ENCODE measurements at places on chromosomes 1 and 21.

DNA sequence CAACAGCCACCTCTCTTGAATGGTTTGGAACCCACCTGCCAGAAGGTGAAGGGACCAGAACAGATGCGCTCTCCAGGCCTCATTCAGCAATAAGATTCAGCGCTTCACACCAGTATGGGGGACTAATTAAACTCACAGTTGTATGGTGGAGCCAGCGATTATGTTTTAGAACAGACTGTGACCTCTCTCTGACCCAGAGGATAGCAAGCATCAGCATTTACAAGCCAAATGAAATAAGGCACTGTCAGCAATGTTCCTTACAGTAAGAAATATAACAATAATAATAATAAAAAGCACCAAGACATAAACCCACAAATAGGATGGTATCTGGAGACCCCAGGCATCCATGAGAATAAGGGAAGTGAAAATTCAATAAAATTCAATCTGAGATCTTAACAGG lies 6.9 kb upstream of the CDC42BPA start:
- no peak for DNase-seq

DNA sequence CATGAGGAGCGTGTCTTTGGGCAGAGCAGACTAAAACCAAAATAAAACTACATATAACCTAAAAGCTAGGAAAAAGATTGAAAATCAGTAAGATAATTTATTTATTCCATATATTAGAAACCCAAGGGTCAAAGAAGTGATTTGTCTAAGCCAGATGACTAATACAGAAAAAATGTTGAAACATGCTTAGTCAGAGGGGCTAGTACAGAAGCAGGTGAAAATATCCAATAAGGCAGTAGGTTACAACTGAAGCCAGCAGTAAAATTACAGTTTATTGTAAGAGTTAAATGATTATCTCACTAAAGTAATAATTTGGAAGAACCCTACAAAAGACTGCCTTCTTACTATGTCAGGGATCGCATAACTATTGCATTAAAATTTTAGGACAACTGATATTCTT lies 1190.9 kb upstream of the PRMT6 start:
- DNase-seq, result no peak

GRCh38 chr1:228242409-228242808 lies 34.6 kb downstream of the OBSCN start:
- DNase-seq, result no peak

GRCh38 chr1:77536813-77537212 lies 145.6 kb downstream of the ZZZ3 start:
- no peak for DNase-seq

- DNase-seq, result no peak
These were observed 369.6 kb upstream of the USP24 start for GRCh38 chr1:55584526-55585401.

DNA sequence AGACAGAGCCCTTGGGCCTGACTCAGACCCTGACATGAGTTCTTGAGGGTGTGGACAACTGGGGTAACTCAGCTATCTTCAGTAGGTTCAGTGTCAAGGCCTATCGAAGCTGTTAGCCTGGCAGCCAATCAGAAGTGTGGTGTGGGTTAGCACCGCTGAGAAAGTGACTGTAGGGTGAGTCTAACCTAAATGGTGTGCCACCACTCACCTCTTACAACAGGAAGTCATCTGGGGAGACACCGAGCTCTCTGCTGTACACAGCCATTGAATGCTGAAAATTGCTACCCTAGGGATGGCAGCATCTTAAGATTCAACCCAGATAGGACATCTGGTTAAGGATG lies 44.6 kb downstream of the RASSF5 start:
- DNase-seq, result peak; percentile 32

GRCh38 chr1:226466296-226466695 lies 58.4 kb upstream of the PARP1 start:
- DNase-seq, result no peak

DNA sequence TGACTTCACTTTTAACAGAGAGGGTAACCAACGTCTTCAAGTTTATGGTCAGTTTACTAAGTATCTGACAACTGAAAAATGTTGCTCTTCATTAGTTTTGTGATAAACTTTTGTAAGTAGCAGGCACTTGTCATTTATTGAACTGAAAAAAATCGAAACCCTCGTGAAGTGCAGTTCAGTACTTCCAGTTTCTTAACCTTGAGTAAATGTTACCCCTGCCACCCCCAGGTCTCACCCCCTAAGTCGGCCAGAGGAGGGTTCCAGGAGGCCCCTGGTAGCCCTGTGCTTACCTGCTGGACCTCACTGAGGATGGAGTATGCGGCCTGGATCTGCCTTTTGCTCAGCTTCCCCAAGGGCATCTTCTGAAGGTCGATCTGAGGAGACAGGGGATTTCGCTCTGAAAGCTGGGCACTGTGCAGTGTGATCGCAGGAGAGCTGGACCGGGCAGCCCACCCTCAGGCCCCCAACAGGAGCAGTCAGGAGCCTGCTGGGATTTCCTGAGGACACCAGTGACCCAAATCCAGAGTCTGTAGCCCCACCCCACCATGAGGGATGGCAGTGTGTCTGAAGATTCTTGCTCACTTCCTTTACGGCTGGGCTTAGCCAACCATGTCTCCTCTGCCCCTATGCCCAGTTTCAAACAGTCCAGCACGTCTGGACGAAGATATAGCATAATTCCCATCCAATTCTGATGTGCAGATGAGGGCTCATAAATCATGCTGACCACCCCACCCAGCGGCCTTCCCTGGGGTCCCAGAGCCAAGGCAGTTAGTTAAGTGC lies 37.6 kb downstream of the PARP1 start:
- no peak for DNase-seq

DNA sequence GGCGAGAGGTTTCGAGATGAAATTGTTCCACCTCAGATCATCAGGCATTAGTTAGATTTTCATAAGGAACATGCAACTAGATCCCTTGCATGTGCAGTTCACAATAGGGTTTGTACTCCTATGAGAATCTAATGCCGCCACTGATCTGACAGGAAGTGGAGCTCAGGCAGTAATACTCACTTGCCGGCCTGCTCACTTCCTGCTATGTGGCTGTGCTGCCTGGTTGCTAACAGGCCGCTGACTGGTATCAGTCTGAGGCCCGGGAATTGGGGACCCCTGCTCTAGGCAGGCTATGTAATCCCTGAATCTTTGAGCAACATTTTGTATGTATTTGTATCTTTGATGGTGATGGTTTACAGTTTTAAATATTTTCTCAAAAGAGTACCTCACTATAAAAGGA lies 32.5 kb downstream of the XKR8 start:
- DNase-seq, result no peak

DNA sequence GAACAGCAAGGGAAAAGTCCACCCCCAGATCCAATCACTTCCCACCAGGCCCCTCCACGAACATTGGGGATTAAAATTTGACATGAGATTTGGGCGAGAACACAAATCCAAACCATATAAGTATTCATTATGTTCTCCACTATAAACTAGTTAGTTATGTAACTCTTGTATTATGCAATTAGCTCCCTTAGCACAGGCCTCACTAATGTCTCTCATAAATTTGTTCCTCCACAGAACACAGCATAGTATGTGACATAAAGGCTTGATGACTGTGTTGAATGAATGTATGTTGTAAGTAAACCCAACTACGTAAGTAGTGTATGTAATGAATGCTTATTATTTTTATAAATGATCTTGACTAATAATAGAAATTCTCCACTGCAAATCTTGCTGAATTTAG lies 223.3 kb upstream of the ZRANB2 start:
- no peak for DNase-seq

- no peak for DNase-seq
These were observed 1.3 kb downstream of the ST6GALNAC3 start for GRCh38 chr1:76075877-76076276.

DNA sequence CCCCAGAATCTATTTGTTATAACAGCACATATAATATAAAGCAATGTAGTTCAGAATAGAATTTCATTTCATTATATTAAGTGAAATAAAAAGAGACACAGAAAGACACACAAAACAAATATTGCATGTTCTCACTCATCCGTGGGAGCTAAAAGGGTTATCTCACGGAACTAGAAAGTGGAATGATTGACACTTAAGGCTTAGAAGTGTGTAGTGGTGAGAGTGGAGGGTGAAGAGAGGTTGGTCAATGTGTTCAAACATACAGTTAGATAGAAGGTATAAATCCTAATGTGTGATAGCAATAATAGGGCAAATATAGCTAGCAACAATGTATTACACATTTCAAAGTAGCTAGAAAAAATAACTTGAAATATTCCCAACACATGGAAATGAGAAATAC lies 1001.7 kb upstream of the TMPRSS15 start:
- no peak for DNase-seq

GRCh38 chr21:38121888-38122720 lies 134.7 kb upstream of the KCNJ15 start:
- no peak for DNase-seq

- DNase-seq, result no peak
These were observed 51.3 kb downstream of the RHOU start for GRCh38 chr1:228786361-228787129.

DNA sequence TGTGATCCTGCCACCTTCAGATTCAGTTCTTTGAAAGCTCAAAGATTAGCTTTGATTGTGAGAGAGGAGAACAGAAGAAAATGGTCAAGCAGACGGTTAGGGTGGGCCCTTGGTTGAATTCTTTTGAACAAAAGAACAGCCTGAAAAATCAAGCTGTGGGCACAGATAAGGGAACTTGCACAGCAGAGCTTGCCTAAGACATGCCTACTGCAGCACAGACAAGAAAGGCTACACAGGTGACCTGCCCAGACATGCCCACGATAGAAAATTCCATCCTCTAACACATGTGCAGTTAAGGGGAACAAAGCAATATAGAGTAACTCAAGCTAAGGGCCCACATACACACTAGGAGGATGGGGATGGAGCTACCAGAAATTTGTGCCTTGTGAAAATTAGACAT lies 512.5 kb upstream of the LRRC7 start:
- DNase-seq, result no peak

- DNase-seq, result no peak
These were observed 22.4 kb downstream of the DDX20 start for GRCh38 chr1:111778066-111778465.

GRCh38 chr1:84272401-84272800 lies 29.1 kb upstream of the SAMD13 start:
- DNase-seq, result no peak

Measured in activated CD4-positive, CD25-positive, alpha-beta regulatory T cell (primary cell).